H9 (cell line): ENCODE measurements at places on chromosomes 5 and 9. TPM values are rescaled to one million over a fixed set of nuclear protein-coding genes. Genes with fewer than 3 reads are reported as not detected.

DNA sequence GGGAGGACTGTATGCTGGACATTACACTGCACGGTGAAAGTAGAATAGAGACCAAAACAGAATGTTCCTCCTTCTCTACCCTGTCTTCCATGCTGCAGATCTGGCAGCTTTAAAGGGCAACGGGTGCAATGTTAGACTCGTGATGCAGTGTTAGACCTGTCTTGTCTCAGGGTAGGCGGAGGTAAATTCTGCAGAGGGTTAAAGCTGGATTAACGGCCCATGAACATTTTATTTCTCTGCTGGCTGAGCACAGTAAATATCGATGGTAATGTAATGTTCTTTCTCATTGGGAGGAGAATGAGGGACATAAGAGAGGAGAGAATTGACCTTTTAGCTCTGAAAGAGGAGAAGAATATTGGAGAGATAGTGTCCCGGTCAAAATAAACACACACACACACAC, 178.9 kb downstream of the NMUR2 start:
- no peak for DNase-seq

DNA sequence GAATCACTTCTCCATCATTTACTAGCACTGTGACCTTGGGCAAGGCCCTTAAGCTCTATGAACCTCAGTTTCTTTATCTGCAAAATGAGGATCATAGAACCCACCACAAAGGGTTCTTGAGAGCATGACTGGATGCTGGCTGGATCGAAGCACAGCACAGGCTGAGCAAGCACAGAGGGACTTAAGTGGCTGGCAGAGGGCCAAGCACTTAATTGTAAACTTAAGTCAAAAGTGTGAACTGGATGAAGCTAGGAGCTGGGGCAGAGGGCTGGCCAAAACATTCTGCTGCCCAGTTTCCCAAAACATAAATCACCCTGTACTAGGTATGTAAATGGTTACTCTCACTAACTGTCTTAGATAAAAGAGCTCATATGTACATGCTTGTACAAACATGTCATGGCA, 112.3 kb upstream of the WWC1 start:
- no peak for DNase-seq

The GPR151 gene
- total RNA-seq: not detected in 2 replicates

- DNase-seq: no peak
Measured at GRCh38 chr9:83056174-83056573, 6.8 kb downstream of the RASEF start.

GRCh38 chr9:27059412-27059811, 49.6 kb upstream of the TEK start:
- DNase-seq: no peak

DNA sequence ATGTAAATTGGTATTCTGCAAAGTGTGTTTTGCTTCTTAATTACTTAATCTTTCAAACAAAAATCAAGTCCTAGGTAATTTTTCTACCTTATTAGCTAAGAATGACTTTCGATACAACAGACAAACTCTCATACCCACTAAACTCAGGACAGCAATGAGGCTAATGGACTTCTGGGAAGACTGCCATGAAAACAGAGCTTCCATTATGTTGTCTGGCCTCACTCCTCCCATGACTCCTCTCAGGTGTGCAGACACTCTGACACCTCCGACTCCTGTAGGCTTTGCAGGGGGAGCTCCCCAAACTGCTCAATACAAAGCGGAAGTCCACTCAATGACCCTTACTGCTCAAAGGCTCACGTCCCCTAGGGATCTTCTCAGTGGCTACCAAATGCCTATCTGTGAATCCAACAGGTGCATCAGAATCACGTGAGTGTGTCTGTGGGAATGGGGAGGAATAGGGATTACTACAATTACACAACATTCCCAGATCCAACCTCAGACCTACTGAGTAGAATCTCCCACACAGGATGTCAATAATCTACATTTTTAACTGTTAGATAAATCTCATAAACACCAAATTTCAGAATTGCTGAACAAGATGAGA, 289.9 kb downstream of the RAB3C start:
- DNase-seq: no peak

DNA sequence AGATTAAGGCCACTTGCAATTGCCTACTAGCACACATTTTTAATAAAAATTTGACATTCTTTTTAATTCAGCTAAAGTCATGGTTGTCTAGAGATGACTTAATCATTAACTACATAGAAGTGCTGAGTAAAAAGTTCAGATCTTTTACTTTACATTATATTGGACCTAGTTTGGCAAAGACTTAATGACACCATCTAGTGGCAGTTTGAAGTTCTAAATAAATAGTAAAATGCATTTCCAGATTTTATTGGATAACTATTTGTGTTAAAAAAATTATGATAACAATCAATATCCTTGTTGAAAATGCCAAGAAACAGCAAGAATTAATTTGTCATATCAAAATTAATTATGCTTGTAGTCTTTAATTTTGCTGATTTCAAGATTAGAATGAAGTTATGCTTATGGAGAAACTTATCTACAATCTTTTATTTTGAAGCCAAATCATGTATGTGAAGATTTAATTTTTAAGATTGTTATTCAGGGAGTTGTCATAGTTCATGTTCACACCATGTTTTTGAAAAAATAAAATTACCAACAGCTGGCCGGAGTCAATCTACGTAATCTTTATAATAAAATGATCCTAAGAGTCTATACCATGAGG, 69.6 kb upstream of the PJA2 start:
- DNase-seq: no peak

The SHC3 gene
- 1.3 and 1.8 TPM in 2 replicates for total RNA-seq

The OR1B1 gene
- total RNA-seq: not detected in 2 replicates

The DIMT1 gene
- 35.5 and 36.0 TPM in 2 replicates for total RNA-seq

The CD180 gene
- not detected in 2 replicates for total RNA-seq

DNA sequence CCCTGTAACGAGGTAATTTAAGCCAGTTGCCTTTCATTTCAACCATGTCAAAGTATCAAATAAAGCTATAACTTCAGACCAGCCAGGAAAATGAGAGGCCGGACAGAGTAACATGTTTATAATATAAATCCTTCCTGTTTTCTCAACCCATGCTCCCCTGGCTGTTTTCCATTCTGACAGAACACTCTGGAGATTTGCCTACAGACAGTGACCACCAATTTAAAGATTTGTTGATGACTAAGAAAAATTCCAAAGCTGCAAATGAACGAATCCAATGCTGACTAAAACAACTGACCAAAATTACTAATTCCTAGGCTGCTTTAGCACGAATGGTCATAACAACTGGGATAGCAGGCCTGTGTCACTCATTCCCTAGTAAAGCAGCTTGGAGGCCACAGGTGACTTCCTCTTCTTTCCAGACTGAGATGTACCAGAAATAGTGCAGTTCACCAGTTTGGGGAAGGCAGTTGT, 141.4 kb downstream of the AOPEP start:
- no peak for DNase-seq

- DNase-seq: no peak
Measured at GRCh38 chr5:19767987-19768386, 220.0 kb downstream of the CDH18 start.

The CDKN2B-AS1 gene
- not detected in 2 replicates for total RNA-seq

GRCh38 chr9:92278110-92278509, 15.4 kb downstream of the IARS1 start:
- DNase-seq: no peak

DNA sequence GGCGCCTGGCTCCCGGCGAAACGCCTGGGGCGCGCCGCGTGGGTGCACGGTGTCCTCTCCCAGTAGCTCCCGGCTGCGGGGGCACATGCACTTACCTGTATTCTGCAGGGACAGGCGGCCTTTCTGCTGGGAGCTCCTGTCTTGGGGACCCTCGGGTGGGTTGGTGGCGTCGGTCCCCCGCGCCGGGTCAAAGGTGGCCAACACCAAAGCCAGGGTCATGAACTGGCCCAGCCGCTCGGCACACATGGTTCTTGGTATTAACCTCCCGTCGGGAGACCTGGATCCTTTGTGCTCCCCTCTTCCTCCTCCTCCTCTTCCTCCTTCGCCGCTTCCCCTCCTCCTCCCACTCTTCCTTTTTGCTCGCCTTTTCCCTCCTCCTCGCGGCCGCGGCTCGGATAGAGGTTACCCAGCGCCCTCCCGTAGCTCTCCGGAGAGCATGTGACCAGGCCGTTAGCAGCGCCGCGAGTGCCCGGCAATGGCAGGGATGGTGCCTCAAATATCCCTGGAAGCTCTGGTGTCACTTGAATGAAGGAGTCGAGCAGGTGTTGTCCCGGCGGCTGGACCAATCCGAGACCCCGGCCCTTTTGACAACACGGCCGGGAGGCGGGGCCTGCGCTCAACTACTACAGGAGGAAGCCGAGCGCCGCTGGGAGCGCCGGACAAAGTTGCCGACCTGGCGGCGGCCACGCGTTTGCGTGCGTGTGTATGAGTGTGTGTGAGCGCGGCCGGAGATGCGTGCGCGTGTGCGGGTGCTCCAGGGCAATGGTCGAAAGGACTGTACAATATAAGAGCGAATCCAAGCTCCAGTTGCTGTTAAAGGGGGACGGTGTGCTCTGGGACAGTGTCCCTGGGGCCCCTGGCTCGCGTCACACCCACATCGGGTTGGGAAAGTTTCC, at the start of gene STC2:
Gene STC2 (minus strand): TSS at position 467 of the 896 bp plus-strand sequence. CDS start 221 bp downstream, at position 246.
- peak; percentile 98 for DNase-seq

The ORM2 gene
- total RNA-seq: 1.2 and 1.4 TPM in 2 replicates

DNA sequence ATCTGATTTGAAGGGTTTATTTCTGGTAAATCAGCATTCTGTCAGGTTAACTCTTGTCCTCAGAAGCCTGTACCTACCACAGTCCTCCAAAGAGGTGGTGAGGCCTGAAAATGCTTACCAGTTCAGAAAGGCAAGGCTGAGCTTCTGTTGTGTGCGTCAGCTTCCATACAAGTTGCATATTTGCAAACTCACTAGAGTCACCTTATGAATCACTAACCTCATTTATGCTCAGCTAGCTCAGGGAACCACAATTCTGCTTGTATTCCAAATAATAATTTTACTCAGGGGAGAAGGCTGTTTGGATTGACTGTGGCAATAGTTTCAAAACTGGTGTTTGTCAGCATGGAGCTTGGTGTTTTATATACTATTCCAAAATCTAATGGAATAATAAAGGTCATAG, 355.1 kb upstream of the RFX3 start:
- no peak for DNase-seq

GRCh38 chr5:121378046-121378445, 473.6 kb upstream of the FTMT start:
- DNase-seq: no peak

The MYO10 gene
- total RNA-seq: 125 and 127 TPM in 2 replicates

DNA sequence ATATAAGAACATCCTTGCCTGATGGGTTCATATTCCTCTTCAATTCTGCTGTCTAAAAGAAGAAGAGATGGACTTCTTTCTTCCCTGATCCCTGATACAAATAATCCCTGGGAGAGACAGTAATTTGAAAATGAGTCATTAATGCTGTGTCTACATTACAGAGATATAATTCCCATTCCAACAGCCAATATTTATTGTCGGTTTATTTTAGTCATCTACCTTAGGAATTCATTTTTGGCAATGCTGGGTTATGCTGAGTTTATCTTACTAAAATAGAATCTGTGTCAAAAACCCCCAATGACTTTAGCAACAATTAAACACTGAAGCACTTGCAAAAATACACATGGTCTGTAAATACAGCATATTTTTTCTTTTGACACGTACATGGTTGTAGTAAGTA, 23.9 kb downstream of the ZNF474 start:
- DNase-seq: no peak
